ENCODE measurements at places on chromosomes 5 and 9.

GRCh38 chr9:89319015-89319905 lies 960 bp downstream of the SECISBP2 start:
- no peak for ATAC-seq

- no peak for ATAC-seq
Measured at GRCh38 chr5:82169892-82170291, 108.3 kb downstream of the RPS23 start.

- peak; percentile 82 for ATAC-seq
Measured at GRCh38 chr5:96687812-96688453, 25.8 kb downstream of the CAST start.

DNA sequence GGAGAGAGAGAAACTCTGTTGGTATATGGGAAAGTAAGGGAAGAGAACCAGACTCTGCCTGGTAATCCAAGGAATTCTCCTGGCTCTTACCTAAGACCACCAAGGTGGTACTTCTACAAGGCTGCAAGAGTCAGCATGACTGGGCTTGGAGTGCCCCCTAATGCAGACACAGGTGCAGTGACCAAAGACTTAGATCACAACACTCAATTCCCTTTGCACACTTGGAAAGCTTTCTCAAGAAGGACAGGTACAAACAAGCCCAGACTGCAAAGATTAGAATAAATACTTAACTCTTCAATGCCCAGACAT lies 25.2 kb downstream of the UGT3A2 start:
- ATAC-seq: no peak

GRCh38 chr5:21058289-21058688 lies 1070.3 kb upstream of the CDH18 start:
- ATAC-seq: no peak

GRCh38 chr9:82621447-82621846 lies 441.5 kb downstream of the RASEF start:
- no peak for ATAC-seq

- ATAC-seq: peak; percentile 63
Measured at GRCh38 chr5:132103332-132103951, 29.9 kb downstream of the CSF2 start.

DNA sequence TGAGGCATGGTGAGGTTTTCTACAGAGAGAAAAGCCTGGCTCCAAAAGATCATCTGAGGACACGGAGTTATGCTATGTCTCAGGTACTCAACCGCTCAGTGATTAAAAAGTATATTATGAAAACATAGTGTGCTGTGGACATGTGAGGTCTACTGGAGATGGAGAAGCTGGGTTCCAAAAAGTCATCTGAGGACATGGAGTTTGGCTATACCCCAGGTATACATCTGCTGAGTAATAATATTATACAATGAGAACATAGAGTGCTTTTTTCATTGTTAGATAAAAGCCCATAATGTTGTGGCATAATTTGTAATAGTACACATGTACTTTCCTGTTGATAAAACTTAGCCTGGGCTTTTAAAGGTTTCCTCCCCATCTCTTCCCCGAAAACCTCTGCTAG lies 70.7 kb upstream of the SHISAL2B start:
- no peak for ATAC-seq

- no peak for ATAC-seq
Measured at GRCh38 chr5:111855356-111855755, 98.4 kb upstream of the NREP start.

All from activated CD4-positive, CD25-positive, alpha-beta regulatory T cell treated with anti-CD3 and anti-CD28 coated beads, Interleukin-2, amount 50 U/mL, for 24 hours (primary cell).